ENCODE measurements at places on chromosomes 2 and 18. TPM values are rescaled to one million over a fixed set of nuclear protein-coding genes. Genes with fewer than 3 reads are reported as not detected.
A peak's percentile ranks its signal among the peaks of the same experiment; 100 is the strongest.

DNA sequence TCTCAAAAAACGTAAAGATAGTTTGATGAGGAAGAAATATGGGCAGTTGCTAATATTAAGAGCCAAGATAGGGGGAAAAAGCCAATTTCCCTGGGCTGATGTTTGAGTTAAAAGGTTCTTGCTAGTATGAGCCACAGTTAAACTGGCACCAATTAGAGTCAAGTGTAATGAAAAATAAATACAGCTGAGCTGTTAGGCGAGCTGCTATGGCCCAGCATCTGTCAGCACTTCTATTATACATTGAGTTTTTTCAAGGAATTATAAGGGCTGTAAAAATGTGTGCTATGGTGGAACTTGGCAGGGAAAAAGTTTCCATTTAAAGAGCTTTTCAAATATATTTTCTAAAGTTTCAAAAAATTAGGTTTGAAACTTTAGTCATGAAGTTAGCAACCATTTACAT, 279.6 kb downstream of the CYRIA start:
- H3K27me3 ChIP-seq, result no peaks in the 10 kb centered on the region
- H3K27ac ChIP-seq, result no peak overlapping the region
- H3K36me3 ChIP-seq, result no peaks in the 10 kb centered on the region
- no peak overlapping the region for H3K4me3 ChIP-seq

Gene SLC14A1
- total RNA-seq, result not detected

Gene OSBPL6
- total RNA-seq, result 3.1 TPM

DNA sequence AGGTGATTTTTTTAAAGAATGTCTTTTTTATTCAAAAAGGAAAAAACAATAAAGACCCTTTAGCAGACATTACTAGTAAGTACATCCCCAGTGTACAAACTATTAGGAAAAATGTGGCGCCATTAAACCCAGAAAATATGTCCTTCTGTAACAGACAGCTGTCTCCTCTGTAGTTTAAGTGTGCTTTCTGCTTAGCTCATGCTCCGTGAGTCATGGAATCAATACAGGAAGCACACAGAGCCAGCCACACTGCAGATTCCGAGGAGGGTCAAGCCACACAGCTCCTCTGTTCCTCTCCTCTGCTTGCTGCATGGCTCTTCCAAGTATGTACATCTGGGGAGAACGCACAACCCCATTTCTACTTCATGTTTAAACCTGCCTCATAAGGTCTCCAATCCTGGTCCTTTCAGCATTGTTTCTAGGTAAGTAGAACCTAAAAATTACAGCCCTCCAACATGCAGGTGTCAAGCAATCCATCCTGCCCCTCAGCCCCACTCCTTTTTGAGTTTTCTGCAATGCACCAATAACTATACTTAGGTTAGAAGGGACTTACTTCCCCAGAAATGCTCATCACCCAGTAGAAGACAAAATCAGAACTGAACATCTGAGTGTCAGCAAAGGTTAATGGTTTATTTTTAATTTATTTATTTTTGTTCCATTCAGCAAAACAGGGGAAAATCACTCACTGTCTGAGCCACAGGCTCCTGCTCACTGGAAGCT, 37.5 kb downstream of the ACVR1 start:
- no peaks in the 10 kb centered on the region for H3K36me3 ChIP-seq
- H3K4me1 ChIP-seq, result peaks cover 59% of the 10 kb centered on the region
- DNase-seq, result no peak
- H3K27me3 ChIP-seq, result no peaks in the 10 kb centered on the region
- peak overlapping the region; percentile 24 for H3K4me3 ChIP-seq

DNA sequence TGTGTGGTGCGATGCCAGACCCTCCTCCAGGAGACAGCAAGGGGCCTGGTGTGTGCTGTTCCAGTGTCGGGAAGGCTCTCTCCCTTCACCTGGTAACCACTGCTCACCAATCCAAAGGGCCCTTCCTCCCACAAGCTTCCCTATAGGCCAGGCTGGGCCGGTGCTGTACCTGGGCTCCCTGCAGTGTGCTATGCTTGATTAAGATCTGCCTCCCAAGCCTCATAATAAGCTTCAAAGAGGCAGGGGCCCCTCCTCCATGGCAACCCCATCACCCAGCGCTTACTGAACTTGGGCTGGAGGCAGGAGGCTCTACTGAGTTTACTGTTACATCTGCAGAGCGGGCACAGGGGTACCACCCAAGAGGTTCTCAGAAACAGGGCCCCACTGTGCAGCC, 4.5 kb upstream of the MAL start:
- DNase-seq, result no peak
- peaks cover 4% of the 10 kb centered on the region for H3K4me1 ChIP-seq
- H3K27ac ChIP-seq, result no peak overlapping the region
- H3K27me3 ChIP-seq, result peaks cover 78% of the 10 kb centered on the region
- no peak overlapping the region for H3K4me3 ChIP-seq

DNA sequence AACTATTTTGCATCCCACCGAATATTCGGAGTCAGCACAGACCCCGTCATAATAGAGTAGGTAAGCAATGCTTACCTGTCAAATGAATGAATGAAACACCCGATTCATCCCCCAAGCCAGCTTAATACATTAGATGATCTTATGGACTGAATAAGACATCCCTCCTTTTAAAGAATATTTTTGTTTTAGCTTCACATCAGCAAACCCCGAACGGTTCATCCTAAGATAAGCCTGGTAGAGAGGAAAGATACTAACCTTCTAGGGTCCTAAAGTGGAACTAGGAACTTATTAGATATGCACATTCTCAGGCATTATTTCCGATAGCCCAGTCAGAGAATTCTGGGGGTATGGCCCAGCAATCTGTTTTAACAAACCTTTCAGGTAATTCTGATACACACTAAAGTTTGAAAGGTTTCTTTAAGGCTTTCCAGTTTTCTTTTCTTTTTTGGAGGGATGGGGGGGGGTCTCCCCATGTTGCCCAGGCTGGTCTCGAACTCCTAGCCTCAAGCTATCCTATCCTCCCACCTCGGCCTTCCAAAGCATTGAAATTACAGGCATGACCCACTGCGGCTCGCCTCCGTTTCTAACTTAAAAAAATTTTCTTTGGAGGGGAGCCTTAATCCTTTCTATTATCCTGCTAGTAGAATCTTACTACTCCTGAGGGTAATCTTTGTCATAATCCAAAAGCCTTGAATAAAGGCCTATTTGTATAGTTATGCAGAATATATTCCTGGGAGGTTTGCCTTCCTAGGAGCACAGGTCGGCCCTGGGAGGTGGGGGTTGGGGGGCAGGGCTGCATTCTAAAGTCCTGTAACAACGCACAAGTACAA, 1.0 kb upstream of the ACTR3 start:
- peak overlapping the region; percentile 99 for H3K4me3 ChIP-seq
- DNase-seq, result no peak
- H3K36me3 ChIP-seq, result peaks cover 2% of the 10 kb centered on the region
- H3K4me1 ChIP-seq, result peaks cover 56% of the 10 kb centered on the region
- peak overlapping the region; percentile 100 for H3K27ac ChIP-seq

DNA sequence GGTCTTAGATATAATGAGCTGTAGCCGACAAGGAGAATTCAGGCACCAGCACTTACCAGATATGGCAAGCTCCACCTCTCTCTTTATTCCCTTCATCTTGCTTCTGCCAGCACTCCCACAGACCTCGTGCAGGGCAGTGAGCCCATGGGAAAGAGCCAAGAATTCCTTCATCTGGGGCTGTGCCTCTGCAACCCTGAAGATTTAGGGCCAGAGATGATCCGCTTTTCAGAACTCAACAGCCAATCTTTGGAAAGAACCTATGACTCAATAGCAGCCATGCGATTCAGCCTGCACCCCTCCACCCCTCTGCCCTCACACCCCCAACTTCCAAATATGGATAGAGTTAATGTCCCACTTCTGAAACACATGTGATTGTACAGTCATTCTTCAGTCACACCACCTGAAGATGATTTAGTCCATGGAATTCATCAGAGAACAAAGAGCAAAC, 533.7 kb upstream of the TNP1 start:
- peaks cover 18% of the 10 kb centered on the region for H3K36me3 ChIP-seq
- peaks cover 10% of the 10 kb centered on the region for H3K4me1 ChIP-seq
- H3K27me3 ChIP-seq, result no peaks in the 10 kb centered on the region
- H3K27ac ChIP-seq, result peak overlapping the region; percentile 40

DNA sequence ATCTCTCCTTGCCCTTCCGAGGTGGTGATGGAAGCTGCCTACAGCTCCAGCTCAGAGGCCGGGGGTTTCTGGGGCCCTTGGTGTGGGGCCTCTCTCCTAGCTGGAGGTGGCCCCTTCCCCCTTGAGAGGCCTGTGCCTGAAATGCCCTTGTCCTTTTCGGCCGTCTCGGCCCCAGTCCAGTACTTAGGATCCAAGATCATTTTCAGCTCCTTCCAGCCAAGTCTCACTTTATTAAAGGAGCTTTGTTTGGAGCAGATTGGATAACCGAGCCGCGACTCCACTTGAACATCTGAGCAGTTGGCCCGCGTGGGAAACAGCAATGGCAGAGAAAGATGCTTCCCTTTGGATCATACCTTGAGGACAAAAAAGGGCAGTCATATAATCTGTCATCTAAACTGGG, 125.0 kb downstream of the NEDD4L start:
- H3K36me3 ChIP-seq, result peaks cover 18% of the 10 kb centered on the region
- no peaks in the 10 kb centered on the region for H3K4me1 ChIP-seq

Gene SCN3A
- 0.11 TPM for total RNA-seq

Gene MGAT4A
- 16.7 TPM for total RNA-seq

Gene FHOD3
- total RNA-seq, result 16.3 TPM

DNA sequence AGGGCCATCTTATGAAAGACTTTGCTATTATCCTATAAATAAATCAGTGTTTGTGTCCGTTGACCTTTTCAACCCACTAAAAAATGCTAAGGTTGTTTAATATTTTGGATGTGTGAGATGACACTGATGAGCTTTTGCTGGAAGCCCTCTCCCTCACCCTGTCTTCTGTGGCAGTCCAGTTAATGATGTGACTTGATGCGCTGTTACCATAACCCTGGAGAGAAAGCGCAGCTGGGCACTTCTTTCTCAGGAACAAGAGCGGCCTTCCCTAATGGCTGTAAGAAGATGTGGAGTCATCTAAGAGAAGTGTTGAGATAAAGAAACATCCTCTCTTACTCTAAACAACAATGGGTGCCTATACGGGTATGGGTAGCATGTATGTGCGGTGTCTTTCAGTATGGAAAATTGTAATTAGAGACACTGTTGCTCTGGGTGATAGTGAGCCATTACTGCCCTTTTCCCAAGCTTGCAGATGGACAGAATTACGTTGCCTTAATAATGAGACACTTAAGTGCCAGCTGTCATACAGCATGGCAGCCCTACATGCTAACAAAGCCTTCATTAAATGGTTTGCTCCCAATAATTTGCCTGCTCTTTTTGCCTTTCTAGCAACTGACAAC, 165.6 kb upstream of the NABP1 start:
- DNase-seq, result no peak
- peaks cover 5% of the 10 kb centered on the region for H3K36me3 ChIP-seq
- H3K4me1 ChIP-seq, result peaks cover 2% of the 10 kb centered on the region
- no peaks in the 10 kb centered on the region for H3K27me3 ChIP-seq

Gene ANKRD30B
- not detected for total RNA-seq

- DNase-seq, result no peak
- H3K4me1 ChIP-seq, result peaks cover 3% of the 10 kb centered on the region
- H3K36me3 ChIP-seq, result no peaks in the 10 kb centered on the region
- no peak overlapping the region for H3K27ac ChIP-seq
- no peak overlapping the region for H3K4me3 ChIP-seq
These were observed 83.3 kb downstream of the KCNS3 start for GRCh38 chr2:17961789-17962188.

Gene CNGA3
- not detected for total RNA-seq

DNA sequence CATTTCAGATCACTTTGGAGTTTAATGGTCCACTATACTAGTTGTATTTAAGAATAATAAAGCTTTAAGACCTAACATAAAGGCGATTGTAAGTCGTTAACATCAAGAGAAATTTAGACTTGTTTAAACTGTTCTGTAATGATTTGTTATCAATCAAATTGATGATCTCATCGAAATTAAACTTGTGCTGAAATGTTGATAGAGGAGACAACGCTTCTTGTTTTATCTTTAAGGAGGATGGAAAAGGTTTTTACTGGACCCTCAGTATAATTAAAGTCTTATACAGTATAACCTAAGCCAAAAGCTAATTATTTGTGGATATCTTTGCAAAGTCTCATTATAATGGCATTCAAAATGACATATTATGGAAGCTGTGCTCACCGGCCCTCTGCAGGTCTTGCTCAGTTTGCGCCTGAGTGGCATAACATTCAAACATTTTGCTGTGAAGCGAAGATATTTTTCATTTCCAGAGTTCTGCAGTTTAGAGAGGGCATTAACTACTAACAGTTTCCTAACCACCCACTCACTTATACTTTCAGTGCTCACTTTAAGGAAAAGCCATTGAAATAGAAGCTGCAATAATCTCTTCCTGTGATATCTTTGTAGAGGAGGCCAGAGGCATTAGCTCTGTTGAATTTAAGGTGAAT, 1.4 kb upstream of the SERTAD2 start:
- H3K4me3 ChIP-seq, result peak overlapping the region; percentile 79
- no peak for DNase-seq
- H3K4me1 ChIP-seq, result peaks cover 39% of the 10 kb centered on the region
- no peaks in the 10 kb centered on the region for H3K36me3 ChIP-seq
- no peaks in the 10 kb centered on the region for H3K27me3 ChIP-seq

DNA sequence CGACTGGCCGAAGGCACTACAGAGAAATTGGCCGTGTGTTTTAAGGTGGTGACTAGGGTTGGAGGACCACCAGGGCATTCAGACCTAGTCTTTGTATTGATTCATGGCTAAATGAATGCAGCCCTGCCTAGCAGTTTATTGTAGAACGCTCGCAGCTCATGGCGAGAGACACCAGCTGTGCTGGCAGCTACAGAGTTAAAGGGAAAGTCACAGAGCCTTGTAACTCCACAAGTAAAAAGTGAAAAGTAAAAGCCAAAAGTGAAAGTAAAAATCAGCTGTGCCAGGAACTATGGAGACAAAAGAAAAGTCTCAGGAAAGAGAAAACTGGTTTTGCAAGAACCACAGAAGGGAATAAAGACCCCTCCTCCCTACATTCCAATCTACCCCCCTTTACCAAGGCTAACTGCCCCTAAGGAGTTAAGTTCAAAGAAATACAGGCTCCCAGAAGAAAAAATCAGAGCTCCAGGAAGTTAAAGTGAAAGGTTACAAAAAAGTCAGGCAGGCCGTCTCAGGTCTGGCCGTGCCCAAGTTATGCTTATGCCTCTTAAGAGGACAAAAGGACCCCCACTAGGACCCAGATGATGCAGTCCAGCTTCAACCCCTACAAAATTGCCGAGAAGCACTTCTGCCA, 46.4 kb upstream of the SELENOI start:
- H3K36me3 ChIP-seq, result peaks cover 7% of the 10 kb centered on the region
- H3K27me3 ChIP-seq, result no peaks in the 10 kb centered on the region
- H3K27ac ChIP-seq, result no peak overlapping the region
- peaks cover 12% of the 10 kb centered on the region for H3K4me1 ChIP-seq

Gene SERPINB2
- total RNA-seq, result 1.00 TPM

GRCh38 chr2:200471324-200471848, 38.5 kb downstream of the KCTD18 start:
- H3K4me1 ChIP-seq, result peaks cover 4% of the 10 kb centered on the region
- H3K27ac ChIP-seq, result no peak overlapping the region
- no peaks in the 10 kb centered on the region for H3K27me3 ChIP-seq

DNA sequence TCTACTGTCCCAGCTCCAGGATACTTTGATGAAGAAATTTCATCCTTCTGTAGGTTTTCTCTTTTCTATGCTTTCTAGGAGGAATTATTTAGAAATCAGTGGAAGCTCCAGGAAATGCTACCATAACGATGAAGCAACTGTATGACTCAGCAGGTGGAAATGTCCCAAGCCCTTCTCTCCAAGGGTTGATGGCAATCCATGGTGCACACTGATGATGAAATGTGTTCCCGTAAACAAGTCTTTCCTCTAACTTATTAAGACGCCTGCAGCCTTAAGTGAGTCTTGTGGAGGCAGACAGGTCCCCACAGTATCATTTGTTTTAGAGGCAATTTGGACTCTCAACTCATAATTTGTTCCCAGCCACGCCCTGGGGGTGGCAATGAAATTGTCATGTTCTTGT, 777.6 kb upstream of the SOX11 start:
- H3K4me3 ChIP-seq, result no peak overlapping the region
- H3K27ac ChIP-seq, result no peak overlapping the region
- H3K4me1 ChIP-seq, result peaks cover 20% of the 10 kb centered on the region
- no peaks in the 10 kb centered on the region for H3K27me3 ChIP-seq

Gene FHL2
- 37.9 TPM for total RNA-seq
